ENCODE measurements at places on chromosomes 5 and 9.

DNA sequence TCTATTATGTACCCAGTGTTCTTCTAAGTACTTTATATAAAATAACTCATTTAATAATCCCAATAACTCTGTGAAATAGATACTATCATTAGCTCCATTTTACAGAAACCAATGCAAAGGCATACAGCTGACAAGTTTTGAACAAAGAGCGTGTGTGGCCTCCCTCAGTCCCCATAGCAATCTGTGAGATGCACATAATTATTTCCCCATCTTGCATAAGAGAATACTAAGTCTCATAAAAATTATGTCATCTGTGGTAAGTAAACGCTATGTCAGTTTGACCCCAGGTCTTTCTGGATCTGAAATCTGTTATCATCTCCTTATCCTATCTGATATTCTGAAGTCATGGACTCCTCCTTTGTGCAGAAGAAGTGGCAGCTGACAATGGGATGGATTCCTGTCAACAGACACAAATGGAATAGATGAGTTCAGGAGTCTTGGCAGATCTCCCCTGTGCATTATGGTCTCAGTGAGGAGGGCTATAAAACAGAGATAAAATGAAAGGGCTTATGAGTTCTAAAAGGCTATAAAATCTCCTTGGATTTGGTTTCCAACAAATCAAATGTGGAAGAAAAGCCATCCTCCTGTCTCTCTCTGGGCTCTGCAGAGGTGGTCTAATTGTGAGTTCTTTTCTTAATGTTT, 162.5 kb upstream of the TLE4 start:
- no peak for DNase-seq

DNA sequence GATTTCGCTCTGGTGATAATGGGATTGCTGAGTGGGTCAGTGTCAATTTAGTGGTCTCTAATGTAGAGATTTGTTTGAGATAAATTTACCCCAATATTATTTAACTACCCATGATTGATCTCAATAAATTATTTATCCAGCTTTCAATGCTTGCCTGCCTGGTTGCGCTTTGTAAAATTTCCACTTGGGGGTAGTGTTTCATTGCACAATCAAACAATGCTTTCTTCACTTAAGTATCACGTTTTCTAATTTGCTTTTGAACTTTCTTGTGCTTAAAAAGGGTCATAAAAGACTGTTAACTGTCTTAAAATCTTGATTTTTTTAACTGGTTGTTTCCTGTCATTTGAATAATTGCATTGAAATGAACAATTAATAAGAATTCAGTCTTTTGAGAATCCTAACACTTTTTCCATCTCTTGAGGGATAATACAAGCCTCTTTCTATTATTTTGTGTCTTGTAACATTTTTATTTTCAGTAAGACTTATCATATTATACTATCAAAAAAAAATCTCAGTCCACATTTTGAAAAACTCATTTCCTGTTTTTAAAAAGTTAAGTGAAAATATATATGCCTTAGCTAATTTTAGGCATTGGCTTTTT, 18.7 kb downstream of the HSD17B4 start:
- DNase-seq, result peak; percentile 33

GRCh38 chr5:172733131-172733973, 37.6 kb downstream of the DUSP1 start:
- no peak for DNase-seq

DNA sequence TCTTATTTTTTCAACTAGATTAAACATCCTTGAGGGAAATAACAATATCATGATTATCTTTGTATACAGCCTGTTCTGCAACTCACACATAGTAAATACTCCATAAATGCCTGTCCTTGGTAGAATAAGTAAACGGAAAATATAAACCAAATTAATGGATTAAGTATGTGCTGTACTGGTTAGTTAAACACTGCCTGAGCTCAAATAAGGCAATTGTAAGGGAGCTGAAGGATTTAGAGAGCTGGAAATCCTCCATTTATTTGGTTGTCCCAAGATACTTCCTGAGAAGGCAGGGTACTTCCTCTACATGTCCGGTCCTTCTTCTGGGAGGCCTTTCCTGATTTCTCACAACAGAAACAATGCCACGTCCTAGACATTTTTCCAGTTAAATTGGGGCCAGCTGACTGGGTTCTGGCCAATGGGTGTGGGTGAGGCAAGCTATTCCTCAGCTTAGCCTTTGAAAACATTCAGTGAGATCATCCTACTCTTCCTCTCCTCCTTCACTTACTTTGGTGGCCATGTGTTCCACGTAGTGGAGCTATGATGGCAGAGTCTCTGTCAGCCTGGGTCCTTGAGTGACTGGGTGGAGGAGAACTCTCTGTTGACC, 8.5 kb upstream of the C1QTNF3 start:
- DNase-seq, result no peak

- no peak for DNase-seq
These were observed 35.8 kb upstream of the SPRY4 start for GRCh38 chr5:142360607-142361120.

- DNase-seq, result no peak
These were observed 74.6 kb downstream of the FEM1C start for GRCh38 chr5:115469904-115470516.

DNA sequence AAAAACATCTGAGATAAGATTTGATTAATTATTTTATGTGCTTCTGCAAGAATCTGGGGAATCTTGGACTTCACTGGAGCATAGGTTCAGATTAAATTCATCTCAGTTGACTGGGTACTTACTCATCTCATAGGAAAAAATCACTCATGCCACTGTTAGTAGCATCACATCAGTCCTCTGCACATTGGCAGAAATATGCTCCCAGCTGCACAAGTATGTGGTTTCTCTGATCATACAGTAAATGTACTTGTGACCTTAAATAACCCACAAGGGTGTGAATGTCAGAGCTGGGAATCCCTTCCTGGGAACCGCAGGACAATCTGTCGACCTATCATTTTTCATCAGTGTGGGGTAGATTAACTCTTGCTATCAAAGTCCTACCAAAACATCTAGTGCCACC, 203.7 kb upstream of the SLC24A2 start:
- no peak for DNase-seq

GRCh38 chr5:1294835-1295649, at the start of gene TERT:
Gene TERT, minus strand, starts transcription at chr5:1295068. Its CDS starts 79 bp downstream, at chr5:1294989.
- peak; percentile 76 for DNase-seq

DNA sequence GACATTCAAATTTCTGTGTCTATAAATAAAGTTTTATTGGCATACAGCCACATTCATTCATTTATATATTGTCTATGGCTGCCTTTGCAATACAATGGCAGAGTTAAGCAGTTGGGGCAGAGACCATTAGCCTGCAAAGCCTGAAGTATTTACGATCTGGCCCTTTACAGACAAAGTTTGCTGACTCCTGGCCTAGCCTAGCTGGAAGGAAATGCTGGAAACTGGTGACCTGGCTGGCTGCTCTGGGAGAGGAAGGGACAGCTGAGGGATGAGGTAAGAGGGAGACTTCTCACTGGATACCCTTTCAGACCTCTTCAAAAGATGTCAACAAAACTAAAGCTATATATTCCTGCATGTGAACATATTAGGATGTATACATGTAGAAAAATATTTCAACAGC, 66.0 kb upstream of the PPARGC1B start:
- no peak for DNase-seq

DNA sequence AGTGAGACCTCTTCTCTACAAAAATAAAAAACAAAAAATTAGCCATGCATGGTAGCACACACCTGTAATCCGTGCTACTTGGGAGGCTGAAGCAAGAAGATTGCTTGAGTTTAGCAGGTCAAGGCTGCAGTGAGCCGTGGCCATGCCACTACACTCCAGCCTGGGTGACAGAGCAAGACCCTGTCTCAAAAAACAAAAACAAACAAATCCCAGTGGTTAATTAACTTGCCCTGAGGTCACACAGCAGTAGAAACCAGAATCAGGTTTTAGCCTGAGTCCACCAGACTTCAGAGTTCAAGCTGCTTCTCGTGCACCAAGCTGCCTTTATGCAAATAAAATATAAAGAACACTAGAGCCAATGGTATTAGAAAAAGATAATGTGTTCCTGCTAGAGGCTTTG, 169.7 kb downstream of the GOLPH3 start:
- DNase-seq, result no peak

- no peak for DNase-seq
These were observed 28.5 kb upstream of the RICTOR start for GRCh38 chr5:39102684-39103155.

DNA sequence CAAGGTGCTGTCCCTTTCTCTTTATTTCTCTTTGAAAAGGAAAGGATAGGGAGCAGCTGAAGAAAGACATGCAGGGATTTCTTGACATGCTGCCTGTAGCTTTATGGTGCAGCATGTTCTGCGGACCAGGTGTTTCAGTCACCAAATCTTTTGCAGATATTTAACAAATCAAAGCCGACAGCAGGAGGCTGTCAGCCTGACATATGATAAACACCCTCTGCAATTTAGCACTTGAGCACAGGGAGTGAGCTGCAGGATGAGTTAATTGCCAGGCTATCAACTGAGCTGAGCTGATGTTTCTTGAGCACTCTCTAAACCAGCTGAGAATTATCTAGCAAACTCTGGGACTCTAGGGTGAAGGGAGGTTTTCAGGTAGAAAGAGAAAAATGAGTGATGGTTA, 212.8 kb upstream of the ATP10B start:
- no peak for DNase-seq

DNA sequence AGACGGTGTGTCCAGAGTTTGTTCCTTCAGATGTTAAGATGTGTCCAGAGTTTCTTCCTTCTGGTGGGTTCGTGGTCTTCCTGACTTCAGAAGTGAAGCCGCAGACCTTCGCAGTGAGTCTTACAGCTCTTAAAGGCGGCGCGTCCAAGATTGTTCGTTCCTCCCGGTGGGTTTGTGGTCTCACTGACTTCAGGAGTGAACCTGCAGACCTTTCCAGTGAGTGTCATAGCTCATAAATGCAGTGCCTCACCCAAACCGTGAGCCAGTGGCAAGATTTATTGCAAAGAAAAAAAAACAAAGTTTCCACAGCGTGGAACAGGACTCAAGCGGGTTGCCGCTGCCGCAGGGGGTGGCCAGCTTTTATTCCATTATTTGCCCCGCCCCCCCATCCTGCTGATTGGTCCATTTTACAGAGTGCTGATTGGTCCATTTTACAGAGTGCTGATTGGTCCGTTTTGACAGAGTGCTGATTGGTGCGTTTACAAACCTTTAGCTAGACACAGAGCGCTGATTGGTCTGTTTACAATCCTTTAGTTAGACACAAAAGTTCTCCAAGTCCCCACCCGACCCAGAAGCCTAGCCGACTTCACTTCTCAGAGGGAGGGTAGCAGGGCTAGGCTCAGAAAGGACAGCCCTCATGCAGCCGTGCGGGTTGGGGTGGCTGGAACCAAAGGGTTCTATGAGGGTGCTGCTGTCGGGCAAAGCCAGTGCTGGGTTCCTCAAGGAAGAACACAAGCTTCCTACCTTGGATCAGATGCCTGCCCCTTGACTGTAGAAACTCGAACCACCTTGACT, 9.1 kb upstream of the RNF130 start:
- DNase-seq, result no peak

DNA sequence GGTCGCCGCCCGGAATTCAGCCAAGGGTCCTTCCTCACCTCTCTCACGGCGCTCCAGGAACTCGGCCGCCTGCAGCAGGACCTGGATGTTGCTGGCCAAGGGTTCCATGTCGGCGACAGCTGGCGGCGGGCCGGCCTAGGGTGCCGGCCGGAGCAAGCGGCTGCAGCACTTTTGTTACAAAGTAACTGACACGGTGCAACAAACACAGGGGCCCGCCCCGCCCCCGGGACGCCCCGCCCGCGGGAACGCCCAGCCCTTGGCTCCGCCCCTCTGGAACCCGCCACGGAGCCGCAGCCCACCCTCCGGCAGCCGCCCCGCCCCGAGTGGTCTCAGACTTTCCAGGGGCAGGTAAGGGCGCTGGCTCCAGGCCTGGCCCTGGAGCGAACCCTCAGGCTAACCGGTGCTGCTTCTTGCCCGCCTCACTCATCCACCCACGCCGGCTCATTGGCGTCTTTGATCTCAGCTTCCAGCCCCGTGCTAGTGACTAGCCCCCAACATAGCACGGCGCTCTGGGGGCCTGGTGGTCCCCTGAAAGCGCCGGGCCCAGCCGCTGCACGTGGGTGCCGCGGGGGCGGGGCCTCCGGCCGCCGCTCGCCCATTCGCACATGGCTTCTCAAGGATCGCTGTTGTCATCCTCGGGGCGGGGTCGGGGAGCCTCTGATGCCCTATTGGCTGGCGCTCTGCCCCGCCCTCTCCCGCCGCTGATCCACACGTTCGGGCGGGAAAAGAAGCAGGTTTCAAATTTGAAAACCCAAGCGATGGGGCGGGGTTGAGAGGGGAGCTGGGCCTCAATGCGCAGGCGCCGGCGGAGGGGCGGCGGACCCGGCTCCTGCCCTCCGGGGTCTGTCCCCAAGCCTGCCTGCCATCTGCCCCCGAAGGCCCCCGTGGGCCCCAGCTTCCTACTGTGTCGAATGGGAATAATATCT, at the start of gene MXD3:
Gene MXD3, minus strand, starts transcription at position 176 of the 926 bp plus-strand sequence. Its CDS starts 68 bp downstream, at position 108.
- DNase-seq, result peak; percentile 95

DNA sequence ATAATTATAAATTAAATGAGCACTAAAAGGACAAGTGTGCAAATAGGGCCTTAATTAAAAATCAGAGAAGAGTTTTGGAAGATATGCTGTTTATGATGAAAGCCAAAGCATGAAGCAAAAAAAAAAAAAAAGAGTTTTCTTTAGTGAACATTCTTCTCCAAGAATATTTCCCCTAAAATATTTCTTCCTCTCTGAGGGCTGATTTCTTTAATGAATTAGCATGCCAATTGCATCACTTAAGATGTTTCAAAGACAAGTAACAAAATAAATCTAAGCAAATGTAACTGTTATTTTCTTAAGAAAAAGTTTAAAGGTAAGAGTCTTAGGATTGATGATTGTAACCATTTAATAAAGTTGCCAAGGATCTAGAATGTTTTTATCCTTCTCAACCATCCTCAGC, 81.6 kb upstream of the MPDZ start:
- DNase-seq, result no peak

GRCh38 chr9:84382720-84383119, 42.2 kb upstream of the SLC28A3 start:
- DNase-seq, result no peak

- DNase-seq, result no peak
These were observed 13.6 kb downstream of the UBE2D2 start for GRCh38 chr5:139574641-139575312.

GRCh38 chr5:123285122-123286023, 137.8 kb downstream of the CEP120 start:
- peak; percentile 74 for DNase-seq

DNA sequence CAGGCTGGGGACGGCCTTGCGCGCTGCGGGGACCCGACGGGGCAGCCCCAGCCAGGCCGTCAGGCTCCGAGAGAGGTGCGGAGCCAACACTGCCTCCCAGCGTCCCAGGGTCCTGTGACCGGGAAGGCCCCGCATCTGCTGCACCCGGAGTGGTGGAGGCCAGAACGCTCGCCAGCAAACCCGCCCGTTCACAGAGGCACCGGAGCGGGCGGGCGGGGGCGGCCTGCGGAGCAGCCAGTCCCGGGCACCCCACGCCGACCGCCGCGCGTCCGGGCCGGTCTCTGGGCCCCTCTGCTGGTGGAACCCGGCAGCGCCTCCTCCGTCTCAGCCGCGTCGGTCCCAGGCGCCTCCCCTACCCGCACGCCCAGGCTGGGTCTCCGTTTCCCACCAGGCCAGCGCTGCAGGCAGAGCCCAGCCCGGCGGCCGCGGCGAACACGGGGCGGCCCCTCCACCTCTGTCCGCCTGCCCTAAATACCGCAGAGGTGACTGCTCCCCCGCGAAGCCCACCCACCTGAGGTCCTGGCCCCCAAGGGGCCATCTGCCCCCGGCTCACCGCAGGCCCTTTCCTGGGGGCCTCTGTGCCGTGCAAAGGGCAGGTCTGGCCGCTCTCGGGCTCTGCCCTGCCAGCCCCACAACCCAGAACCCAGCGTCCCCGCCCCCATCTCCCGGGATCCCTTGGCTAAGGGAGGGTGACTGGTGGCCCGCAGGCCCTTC, 15.9 kb downstream of the EXD3 start:
- no peak for DNase-seq
